ENCODE measurements at places on chromosomes 7 and 10.
A peak's percentile ranks its signal among the peaks of the same experiment; 100 is the strongest.

DNA sequence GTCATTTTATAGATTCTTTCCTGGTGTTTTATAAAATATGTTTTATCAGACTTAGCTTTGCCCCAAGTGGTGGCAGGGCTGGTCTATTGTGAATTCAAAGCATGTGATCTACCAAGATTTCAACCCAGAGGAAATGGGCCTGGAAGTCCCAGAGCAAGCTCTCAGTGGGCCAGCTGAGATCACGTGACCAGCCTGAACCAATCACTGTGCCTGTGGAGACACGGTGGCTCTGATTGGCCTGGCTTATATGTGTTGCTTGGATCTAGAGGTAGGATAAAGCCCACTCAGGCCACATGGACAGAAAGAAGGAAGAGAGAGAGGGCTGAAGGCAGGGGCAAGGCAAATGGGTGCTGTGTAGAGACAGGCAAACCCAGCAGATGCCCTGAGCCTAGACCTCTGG lies 65.5 kb upstream of the GATA3 start:
- no peak for DNase-seq

DNA sequence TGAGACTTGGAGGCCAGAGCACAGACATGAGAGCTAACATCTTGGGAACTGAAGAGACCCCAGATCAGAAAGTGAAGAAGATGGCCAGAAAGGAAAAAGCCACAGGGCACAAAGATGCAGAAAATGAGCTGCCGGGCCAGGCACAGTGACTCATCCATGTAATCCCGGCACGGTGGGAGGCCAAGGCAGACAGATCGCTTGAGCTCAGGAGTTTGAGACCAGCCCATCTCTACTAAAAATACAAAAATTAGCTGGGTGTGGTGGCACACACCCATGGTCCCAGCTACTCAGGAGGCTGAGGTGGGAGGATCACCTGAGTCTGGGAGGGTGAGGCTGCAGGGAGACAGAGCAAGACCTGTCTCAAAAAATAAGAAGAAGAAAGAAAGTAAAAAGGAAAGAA lies 81.4 kb upstream of the MGMT start:
- DNase-seq, result no peak

DNA sequence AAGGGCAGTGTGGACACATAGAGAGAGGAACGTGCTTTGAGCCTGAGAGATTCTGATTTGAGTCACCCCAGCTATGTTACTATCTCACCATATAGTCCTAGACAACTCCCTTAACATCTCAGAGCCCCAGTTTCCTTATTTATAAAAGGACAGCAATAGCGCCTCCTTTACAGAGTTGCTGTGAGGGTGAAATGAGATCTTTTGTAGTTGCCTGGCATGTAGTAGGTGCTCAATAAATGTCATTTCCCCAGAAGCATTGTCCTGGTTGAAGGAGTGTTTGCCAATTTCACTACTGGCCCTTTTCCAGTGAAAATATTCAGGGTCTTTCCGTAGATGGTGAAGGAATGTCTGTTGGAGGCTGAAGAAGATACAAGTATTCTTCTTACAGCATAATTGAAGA lies 51.3 kb upstream of the FAM180A start:
- no peak for DNase-seq

DNA sequence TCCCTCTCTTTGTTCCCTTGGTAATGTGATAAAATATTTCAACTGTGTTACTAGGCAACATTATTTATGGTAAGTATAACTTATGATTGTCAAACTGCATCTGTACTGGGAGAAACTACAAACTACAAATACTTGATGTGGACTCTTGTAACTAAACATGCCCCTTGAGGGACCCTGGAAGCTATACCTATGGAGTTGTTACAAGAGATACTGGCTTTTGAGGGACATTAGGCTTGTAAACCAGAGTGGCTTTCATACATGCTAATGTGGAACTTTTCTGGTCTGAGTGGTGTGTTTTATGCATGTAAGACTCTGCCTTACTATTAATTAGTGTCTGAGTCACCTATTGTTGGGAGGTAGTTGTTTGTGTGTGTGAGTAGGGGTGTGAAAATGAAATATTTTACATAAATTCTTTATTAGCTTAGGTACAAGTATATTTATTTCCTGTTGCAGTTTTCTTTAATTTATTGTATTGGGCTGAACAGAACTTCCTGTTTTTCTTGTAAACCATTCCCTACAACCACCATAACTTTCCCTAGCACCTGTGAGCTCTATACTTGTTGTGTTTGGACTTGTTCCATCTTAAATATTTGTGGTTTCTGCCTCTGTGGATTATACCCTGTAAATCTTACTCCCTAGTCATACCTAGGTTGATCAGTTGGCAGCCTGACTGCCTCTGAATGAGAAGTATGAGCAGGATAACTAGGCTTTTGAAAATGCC lies 49.8 kb downstream of the STK31 start:
- peak; percentile 22 for DNase-seq

DNA sequence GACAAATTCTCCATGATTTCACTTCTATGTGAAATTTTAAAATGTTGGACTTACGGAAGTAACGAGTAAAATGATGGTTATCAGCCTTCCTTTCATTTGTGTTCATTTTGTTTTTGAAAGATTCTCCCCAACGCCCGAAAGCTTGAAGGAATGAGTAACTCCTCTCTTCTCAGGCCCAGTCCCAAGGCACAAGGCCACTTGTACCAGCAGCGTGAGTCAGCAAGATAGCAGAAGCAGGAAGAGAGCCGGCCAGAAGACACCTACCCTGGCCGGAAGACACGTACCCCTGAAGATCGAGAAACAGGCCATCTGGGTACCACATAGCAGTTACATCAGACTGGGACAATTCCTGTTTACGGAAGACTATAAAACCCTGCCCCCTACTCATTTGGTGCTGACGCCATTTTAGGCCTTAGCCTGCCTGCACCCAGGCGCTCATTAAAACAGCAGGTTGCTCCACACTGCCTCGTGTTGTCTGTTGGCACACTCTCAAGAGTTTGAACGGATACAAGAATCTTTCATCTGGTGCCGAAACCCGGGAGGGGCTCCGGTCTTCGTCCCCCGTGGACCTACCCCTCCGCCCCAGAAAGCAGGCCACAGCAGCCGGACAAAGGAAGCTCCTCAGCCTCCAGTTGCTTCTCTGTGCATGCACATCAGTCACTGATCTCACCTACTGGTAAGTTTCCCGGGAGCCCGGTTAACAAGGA lies 60.4 kb downstream of the LRRC17 start:
- DNase-seq, result no peak

Measured in T1000 (cell line).